SK-N-SH treated with all-trans-retinoic acid at 6 μM for 48 hours (cell line): ENCODE measurements at places on chromosomes 11 and 22.

GRCh38 chr11:122920579-122920978 lies 38.0 kb downstream of the JHY start:
- no peak for ATAC-seq

DNA sequence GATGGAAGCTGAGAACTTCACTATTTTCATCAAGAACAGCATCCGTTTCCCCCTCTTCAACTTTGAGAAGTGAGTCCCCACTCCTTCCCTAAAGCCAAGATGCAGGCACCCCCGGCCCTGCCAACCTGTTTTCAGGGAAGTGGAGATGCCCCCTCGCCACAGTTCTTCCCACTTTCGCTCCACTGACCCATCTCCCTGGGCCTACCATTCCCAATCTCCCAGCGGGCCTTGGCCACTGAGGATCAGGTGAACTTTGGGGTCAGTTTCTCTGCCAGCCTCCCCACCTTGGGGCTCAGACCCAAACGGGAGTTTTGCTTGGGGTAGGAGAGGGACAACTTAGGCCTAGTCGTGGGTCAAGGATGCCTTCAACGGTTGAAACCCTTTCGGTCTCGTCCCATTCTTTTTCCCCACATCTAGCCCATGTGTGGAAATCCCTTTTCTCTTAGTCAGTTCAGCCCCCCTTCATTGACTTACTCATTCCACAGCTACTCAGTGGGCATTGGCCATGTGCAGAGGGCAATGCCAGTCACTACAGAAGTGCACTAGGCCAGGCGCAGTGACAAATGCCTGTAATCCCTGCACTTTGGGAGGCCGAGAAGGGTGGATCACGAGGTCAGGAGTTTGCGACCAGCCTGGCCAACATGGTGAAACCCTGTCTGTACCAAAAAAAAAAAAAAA lies 10.6 kb downstream of the P2RX3 start:
- no peak for ATAC-seq

DNA sequence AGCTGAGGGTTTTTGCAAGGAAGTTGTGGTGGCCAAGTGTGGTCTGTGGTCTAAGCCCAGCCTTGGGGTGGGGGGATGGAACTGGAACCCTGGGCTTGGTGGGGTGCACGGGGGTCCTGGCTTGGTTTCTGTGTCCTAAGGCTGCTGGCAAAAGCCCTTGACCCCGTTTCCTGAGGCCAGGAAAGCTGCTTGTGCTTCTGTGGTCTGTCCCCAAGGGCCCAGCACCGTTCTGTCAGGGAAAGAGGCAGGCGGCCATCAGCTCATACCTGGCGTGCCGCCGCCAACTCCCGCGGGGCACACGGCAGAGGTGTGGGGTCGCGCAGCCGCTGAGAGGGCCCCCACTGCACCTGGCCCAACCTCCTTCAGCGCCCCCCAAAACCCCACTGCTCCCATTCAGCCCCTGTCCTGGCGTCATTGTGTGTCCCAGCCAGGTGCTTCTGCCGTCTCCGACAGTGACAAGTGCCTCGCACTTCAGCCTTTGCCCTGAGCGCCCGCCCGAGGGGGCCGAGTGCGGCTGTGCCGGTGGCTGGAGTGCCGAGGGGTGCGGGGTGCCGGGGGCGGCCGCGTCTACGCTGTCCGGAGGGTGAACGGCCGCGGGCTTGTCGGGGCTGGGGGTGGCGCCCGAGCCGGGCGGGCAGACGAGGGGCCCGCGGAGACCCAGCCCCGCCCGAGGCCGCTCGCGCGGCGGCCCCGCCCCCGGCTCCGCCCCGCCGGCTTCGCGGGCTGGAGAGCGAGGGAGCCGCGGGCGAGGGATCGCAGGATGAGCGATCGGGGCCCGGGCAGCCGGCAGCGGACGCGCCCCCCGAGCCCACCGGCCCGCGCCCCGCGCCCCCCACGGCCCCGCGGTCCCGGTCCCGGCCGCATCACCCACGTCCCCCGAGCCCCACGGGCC lies at the start of gene CNIH2:
Gene CNIH2 (plus strand): TSS at position 705 of the 892 bp plus-strand sequence. CDS start 282 bp downstream, outside the sequence.
- ATAC-seq: peak; percentile 8

DNA sequence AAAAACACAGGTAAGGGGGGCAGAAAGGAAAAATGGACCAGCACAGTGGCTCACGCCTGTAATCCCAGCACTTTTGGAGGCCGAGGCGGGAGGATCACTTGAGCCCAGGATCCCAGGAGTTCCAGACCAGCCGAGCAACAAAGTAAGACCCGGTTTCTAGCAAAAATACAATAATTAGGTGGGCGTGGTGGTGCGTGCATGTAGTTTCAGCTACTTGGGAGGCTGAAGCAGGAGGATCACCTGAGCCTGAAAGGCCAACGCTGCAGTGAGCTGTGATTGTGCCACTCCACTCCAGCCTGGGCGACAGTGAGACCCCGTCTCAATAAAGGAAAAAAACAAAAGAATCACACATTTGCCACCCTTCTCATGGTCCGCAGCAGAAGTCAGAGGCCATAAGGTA lies 519.4 kb downstream of the BRD1 start:
- no peak for ATAC-seq

- no peak for ATAC-seq
Measured at GRCh38 chr22:47128216-47128615, 365.8 kb downstream of the TBC1D22A start.

- no peak for ATAC-seq
Measured at GRCh38 chr22:43967069-43967468, 11.8 kb downstream of the SAMM50 start.
